ENCODE measurements at places on chromosomes 5 and 9.

DNA sequence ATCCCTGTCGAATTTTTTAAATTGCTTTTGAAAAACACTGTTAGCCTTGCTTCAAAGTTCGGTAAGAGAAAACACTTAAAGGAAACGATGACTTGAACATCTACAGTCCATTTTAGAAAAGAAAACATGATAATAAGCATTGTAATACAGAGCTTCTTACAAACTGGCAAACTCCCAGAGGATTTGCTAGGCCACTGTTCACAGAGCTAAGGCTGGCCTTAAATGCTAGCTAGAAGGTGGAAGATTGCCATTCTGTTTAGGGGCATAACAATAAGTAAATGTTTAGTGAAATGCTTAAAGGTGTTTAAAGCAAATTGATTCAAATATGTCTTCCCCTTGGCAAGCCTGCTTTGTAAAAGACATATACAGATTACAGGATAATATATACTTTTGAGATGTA, 169.6 kb downstream of the TLE4 start:
- DNase-seq: no peak

- DNase-seq: no peak
Observed at GRCh38 chr5:17806818-17807468, 172.7 kb downstream of the TAF11L14 start.

DNA sequence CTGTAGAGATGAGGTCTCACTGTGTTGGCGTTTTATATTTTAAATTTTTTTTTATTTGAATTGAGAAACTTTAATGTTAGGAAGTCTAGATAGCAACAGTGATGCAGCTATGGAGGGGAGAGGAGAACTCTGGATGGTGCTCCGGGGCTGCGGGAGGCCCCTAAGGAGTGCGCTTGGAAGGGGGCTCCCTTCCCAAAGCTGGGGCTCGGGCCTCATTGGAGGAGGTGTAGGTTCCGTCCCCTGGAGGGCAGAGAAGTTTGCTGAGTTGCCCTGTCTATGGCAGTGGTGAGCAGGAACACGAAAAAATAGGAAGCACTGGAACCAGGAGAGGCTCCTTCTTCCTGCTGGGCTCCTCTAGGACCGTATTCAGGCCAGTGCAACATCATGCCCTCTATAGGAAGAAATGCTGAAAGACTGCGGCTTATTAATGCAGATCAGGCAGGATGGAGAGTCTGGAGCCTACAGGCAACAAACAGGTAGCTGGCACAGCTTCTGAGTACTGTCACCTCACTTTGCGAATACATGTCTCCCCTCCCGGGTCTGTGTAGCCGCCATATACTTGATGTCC, 16.1 kb downstream of the AHRR start:
- no peak for DNase-seq

DNA sequence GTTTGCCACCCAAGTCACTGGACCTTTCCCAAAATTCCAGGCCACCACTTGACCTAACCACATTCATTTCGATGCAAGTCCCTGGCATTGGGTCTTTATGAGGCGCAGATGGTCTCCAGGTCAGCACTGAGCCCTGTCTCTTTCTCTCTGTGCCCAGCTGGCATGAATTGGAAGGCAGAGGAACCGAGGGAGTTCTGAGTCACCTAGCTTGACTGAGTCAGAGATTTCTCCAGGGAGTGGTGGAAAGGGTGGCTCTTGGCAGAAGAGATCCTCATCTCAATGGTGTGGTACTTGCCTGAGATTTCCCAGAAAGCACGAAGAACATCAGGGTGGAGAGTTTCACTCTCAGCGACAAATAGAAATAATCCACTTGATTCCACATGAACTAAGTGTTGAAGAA, 43.8 kb downstream of the WDR36 start:
- DNase-seq: no peak

DNA sequence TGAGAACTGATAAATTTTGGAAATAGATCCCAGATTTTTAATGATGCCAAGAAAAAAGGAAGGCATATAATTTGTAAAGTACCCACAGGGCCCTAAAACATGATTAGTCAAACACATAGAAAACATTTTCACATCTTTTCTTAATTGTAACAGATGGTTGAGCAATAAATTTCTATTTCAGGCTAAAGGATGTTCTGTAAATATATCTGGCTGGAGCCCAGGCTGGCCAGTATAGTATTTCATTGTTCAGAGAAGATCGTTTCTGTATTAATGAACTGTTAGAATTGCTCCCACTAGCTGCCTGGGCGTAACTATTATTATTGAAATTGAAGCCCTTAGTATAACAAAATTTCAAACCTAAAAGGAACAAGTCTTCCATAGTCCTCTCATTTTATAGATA, 105.3 kb upstream of the SMC2 start:
- DNase-seq: no peak

- DNase-seq: no peak
Observed at GRCh38 chr5:44845777-44846176, 37.0 kb downstream of the MRPS30 start.

DNA sequence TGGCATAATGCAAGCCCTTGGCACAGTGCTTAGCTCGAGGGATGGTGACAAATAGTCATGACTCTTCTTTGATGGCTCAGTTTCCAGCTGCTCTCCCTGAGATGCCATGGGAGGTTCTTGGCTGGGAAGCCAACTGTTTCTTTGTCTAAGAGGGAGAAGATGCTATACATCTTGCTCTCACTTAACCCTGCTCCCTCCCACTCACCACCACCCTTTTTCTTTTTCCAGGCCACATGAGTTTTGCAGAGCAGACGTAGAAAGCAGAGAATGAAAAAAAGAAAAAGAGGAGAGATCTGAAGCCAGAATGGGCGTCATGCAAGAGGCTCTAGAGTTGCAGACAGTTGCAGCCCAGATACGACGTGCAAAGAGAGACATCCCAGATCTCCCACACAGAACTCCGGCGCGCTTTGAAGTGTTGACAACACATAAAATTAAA, 160.5 kb downstream of the FGF18 start:
- no peak for DNase-seq

DNA sequence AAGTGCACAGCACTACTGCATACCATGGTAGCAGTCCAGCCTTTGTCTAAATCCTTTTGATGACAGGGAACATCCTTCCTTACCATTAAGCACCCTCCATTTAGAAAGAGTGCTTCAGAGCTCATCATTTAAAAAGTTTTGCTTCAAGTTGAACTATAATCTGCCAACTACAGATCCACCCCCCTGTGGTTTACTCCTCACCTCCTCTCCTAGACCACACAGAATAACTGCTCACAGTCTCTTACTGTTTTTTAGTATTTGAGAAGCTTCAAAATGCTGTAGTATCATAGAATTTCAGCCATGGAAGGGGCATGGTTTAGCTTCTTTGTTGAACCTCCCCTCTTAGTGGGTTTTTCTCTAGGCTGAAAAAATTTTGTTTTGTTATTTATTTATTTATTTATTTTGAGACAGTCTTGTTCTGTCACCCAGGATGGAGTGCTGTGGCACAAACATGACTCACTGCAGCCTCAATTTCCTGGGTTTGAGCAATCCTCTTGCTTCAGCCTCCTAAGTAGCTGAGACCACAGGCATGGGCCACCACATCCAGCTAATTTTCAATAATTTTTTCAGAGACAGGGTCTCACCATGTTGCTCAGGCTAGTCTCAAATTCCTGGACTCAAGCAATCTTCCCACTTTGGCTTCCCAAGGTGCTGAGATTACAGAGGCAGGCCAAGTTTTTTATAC, 384.3 kb upstream of the RFX3 start:
- no peak for DNase-seq
